Stimulated activated CD4-positive, alpha-beta T cell treated with anti-CD3 and anti-CD28 coated beads, Interleukin-4, amount 100 ng/mL, for 4 hours (primary cell): ENCODE measurements at places on chromosomes 2 and 18.

DNA sequence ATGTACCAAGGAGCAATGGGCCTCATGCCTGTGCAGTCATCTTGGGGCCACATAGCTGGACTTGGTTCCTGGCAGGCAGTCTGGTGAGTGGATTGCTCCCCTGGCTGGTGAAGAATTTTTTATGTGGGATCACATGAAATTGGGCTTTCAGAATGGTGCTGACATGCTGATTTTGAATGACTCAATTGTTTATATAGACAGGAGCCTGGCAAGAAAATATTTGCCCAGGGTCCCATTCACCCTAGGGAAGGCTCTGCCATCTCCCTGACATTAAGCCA is 266.9 kb downstream of the DYSF start:
- no peak for DNase-seq

DNA sequence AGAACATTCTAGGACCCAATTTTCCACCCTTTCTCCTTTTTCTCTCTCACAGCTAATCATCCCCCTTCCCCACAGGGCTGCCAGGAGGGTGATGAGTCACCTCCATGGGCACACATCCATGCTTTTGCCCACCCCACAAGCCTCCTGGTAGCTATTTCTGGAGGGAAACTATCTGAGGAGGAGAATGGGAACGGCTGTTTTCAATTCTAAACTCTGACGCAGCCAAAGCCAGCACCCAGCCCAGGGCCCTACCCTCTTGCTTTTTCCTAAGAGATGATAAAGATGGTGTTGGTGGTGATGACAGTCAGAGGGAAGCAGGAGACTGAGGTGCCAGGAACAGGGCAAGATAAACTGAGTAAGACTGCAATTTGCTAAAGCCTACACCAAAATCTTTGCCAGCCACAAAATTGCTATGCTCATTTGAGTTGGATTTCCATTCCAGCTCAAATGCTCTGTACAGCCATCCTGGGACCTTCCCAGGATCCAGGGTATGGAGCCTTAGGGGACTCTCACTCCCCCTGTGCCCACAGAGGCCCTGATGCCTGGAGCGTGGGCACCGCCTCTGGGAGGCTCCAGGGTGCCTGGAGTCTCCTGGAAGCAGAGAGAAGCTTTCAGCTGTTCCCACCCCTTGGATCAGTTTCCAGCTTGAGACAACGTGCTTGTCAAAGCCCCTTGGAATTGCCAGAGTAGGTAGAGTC is 62.0 kb upstream of the FZD7 start:
- DNase-seq = no peak

GRCh38 chr2:235979753-235980435 is 188.3 kb downstream of the GBX2 start:
- no peak for DNase-seq

- DNase-seq = no peak
These were observed at the start of gene UPP2 for GRCh38 chr2:158101384-158101926. Gene UPP2 (plus strand): TSS chr2:158101876. CDS start chr2:158102064, 188 bp downstream.

DNA sequence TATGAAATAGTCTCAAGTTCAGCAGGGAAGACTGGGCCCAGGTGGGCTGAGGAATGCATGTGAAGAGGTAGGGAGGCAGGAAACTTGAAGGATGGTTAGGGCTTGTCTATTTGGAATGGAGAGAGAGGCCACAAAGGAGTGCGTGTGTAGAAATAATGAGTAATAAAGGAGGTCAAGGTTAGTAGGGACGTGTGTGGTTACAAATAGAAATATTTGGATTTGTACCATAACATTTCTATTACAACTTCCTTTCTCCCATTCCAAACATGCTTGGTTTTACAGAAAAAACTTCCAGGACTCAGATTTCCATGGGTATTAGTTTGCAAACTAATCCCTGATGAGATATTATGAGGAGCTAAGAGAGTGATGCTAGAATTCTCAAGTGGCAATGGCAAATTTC is 280.6 kb downstream of the NCKAP5 start:
- DNase-seq = no peak

DNA sequence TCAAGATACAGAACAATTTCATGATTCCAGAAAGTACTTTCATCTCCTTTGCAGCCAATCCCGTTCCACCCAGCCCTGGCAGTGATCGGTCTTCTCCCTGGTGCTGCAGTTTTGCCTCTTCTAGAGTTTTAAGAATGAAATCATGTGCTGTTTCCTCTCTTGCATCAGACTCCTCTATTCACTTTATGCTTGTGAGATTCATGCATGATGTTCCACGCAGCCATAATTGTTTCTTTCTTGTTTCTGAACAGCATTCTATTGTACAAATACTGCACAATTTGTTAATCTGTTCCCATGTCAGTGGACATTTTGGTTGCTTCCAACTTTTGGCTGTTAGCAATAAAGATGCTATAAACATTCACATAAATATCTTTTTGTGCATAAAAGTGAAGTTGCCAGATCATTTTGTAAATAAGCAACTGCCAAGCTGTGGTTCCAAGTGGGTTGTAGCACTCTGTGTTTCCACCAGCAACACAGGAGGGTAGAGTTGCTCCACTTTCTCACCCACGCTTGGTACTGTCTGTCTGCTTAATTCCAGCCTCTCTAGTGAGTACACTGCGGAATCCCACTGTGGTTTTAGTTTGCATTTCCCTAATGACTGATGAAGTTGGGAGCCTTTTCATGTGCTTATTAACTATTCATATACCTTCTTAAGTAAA is 104.5 kb downstream of the TWIST2 start:
- no peak for DNase-seq

DNA sequence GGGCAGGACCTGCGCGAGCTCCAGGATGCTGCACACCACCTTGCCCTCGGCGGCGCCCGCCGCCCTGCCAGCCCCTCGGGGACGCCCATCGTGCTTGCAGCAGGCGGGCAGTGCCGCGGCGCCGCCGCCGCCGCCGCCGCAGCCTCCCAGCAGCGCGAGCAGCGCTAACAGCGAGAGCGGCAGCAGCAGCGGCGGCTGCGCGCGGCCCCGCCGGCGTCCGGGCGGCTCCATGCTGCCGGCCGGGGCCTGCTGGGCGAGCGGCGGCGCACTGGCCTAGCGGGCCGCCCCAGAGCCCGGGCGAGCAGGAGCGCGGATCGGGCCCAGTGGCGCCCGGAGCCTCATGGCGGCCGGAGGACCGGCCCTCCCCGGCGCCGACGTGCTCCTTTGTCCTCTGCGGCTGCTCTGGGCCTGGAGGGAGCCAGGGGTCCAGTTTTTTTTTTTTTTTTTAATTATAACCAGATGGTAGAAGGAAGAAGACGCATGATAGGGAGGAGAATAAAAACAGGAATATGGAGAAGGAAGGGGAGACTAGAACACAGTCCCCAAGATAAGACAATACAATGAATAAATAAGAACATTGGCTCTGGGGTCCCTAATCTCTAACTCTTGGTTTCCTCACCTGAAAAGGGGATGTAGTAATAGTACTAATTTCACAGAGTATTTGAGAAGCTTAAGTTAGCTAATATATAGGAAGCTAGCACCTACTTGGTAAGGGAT is 17.1 kb upstream of the ANKRD62 start:
- no peak for DNase-seq

DNA sequence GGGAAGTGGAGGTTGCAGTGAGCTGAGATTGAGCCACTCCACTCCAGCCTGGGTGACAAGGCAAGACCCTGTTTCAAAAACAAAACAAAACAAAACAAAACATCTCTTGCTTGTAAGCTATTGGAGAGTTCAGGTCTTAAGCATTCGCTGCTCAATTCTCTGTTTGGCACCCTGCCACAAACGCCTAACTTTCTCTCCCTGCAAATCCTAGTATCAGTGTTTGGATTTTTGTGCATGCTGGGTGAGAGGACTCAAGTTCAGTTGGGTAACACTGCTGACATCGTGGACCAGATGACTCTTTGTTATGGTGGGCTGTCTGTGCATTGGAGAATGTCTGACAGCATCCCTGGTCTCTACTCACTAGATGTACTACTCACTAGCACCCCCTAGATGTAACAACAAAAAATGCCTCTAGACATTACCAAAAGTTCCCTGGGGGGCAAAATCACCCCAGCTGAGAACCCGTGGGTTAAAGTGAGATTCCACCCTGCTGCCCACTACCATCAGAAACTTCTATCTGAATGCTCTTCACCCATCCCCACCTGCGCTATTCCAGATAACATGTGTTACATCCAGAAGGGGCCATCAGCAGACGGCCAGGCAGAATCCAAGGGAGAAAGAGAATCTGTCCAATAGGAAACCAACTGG is 50.9 kb downstream of the CACNB4 start:
- DNase-seq = no peak

DNA sequence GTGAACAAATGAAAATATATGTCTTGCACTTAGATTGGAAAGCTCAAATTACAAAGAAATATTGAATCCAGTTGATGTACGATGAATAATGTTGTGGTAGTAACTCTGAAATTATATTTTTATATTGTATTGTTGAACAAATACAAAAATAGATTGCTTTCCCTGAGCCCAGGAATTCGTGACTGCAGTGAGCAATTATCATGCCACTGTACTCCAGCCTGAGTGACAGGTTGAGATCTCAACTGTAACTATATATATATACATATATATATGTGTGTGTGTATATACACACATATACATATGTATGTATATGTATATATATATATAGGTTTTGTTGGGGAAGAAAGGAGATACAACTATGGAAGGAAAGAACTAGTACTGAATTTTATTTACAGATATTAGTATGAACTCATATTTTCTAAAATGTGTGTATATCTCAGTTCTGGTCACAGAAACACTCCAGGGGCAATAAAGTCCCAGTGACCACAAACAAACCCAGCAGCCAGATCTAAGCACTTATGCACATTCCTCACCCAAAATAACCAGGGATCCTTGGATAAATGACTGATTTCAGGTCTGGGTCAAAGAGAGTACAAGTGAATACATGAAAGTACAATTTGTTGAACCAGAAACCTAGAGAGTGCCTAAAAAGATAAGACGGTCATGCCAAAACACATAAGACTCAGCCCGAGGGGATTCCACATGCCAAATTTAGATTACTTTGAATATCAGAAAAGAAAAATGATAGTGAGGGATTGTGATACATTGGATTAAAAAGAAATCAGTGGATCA is 146.3 kb downstream of the TMX3 start:
- DNase-seq = no peak

- DNase-seq = no peak
These were observed 148.0 kb downstream of the PARD3B start for GRCh38 chr2:204693262-204693661.

DNA sequence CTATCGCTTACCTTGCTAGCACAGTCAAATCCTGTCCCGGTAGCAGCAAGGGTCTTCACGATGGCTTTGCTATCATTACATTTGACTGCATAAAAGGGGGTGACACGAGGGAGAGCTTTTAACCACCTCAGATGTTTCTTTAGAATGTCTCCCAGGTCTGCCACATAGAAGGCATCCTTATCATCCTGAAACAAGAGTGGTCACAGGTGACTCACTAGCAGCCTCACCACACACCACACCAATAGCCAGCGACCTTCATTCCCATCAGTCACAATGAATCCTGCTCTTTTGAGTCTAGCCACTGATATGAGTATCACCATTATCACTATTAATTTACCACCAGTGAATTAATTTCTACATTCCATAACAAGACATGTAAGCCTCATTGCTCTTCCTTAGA is 3.7 kb downstream of the ODC1 start:
- DNase-seq = no peak

DNA sequence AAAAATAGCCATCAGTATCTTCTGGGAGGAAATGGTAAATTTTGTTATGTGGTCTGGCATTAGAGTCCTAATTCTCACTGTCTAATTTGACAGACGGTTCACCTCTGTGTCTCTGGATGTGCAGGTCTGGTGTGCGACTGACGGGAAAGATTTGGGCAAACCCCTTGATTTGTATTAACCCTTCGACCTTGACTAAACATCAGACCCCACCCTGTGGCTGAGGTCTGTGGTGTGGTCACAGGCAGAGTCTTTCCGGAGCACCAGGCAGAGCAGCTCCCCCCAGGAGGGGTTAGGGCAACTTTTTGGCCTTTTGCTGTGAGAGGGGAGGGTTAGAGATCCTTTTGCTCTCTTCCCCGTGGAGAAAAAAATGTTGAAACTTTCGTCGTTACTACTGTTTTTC is 6.4 kb downstream of the TWIST2 start:
- no peak for DNase-seq

GRCh38 chr2:179222076-179222475 is 42.6 kb downstream of the SESTD1 start:
- DNase-seq = no peak

DNA sequence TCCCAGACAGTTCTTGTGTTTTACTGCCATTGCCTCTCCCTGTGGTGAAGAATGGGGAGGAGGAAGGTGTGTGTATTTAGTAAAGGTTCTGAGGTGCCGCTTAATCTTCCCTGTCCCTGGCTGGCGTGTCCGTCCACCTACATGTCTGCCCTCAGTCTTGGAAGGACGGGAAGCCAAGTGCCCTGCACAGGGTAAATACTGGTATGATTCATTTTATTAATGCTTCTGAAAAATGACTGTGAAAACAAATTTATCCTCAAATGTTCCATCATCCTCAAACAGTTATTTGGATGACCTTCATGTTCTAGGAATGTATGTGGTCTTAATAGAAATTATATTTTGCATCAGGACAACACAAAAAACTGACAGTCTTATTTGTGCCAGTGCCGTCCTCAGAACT is 6.6 kb downstream of the EPAS1 start:
- no peak for DNase-seq

- DNase-seq = no peak
These were observed 713.2 kb upstream of the GYPC start for GRCh38 chr2:125942585-125943424.

DNA sequence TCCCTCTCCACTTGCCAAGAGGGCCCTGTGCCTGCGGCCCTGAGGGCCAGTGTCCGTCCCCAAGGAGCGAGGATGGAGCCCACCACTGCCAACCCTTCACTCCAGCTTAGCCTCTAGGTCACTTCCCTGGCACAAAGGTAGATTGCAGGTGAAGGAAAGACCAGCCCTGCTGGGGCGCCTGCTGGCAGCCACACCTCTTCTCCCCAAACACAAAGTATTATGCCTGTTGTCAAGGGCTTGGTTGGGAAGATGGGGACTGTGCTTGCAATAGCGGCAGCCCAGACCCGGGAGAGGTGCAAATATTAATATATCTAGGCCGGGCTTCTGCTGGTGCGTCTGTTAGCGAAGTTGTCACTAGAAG is 7.7 kb downstream of the KCNF1 start:
- DNase-seq = no peak

DNA sequence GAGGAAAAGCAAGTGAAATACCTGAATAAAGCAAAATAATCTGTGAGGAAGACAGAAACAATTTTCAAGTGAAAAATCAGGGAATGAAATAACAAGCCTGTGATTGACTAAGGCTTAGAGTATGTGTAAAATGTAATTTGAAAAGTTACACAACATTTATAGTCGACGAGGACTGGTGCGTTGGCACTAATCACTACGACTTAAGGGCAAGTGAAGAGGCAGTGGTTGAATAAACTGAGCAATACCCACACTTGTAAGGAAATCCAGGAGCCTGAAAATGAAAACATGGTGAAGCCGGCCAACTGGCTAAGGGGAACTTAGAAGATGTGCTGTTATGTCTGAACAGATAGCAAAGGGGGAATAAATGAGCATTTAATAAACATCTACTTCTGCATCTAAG is 13.4 kb downstream of the DOK1 start:
- no peak for DNase-seq
